T follicular helper cell (primary cell): ENCODE measurements at places on chromosomes 13 and 19.

DNA sequence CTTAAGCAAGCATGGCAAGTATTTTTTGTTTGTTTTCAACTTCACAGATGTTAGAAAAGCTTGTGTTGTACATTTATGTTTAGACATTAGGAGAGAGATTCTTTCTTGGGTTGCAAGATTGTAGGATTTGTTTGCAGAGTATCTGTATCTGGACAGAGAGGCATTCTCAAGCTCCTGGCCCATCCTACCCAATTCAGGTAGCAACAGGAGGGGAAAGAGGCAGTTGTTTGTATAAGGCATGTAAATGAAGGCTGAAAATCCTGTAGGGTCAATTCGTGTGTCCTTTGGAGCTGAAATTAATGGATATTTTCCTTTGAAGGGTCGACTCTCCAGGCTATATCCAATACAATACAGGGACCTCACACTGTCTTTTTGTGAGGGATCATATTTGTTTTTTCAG, 147.3 kb downstream of the KCNRG start:
- no peak for DNase-seq

DNA sequence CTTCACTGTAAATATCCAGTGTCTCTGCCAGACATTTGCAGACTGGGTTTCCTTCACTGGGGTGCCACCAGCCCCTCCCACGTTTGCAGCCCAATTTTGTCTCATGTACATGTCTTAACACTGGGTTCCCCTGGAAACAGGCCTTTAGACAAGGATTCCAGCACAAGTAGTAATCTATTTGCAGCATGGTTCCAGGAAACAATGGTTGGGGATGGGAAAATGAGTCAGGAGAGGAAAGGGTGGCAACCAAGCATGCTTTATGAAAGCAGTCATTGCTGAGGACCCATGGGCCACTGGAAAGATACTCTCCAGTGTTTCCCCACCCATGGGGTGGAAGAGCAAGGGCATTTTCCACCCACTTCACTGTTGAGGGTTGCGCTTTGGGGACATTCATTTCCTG, 53.6 kb upstream of the FARP1 start:
- no peak for DNase-seq

- DNase-seq: no peak
Measured at GRCh38 chr19:39508629-39509028, 6.3 kb upstream of the SELENOV start.

GRCh38 chr19:4583961-4584669, 24.6 kb upstream of the SEMA6B start:
- DNase-seq: no peak

GRCh38 chr19:715347-715746, 6.6 kb downstream of the PALM start:
- no peak for DNase-seq

GRCh38 chr13:48144413-48145035, 49.6 kb upstream of the MED4 start:
- DNase-seq: no peak

DNA sequence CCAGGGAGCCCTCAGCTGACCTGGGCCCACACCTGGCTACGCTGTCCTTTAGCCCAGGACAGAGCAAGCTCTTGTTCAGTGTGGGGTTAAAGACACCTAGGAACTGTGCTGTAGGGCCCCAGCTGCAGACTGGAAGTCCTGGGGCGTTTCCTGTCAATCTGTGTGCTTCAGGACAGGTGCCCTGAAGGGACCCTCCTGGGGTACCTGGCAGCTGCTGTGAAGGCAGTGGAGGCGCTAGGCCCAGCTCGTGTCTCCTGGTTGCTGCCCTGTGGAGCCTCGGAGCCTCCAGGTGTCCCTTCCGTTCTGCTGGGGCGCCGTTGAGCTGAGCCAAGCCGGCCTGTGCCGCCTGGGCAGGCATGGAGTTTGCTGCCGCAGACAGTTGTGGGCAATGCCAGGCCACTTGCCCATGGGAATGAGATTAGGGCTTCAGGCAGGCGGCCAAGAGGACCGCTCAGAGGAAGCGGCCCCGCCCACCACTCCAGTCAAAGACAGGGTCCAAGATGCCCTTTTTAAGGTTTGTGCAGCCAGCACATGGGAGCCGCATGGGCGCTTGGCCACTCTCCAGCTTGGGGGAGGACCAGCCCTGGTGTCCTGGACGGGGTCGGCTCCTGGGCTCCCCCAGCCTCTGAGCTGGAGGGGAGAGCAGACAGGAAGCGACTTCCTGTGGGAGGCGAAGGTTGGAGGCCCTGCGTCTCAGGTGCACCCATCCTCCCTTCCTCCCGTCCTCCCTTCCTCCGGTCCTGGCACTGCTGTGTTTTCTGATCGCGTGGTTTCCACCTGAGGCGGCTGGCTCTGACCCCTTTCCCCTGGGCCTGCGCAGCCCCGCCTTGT, 4.0 kb downstream of the PTBP1 start:
- no peak for DNase-seq

- DNase-seq: no peak
Measured at GRCh38 chr13:104289400-104289799, 1223.2 kb upstream of the SLC10A2 start.

DNA sequence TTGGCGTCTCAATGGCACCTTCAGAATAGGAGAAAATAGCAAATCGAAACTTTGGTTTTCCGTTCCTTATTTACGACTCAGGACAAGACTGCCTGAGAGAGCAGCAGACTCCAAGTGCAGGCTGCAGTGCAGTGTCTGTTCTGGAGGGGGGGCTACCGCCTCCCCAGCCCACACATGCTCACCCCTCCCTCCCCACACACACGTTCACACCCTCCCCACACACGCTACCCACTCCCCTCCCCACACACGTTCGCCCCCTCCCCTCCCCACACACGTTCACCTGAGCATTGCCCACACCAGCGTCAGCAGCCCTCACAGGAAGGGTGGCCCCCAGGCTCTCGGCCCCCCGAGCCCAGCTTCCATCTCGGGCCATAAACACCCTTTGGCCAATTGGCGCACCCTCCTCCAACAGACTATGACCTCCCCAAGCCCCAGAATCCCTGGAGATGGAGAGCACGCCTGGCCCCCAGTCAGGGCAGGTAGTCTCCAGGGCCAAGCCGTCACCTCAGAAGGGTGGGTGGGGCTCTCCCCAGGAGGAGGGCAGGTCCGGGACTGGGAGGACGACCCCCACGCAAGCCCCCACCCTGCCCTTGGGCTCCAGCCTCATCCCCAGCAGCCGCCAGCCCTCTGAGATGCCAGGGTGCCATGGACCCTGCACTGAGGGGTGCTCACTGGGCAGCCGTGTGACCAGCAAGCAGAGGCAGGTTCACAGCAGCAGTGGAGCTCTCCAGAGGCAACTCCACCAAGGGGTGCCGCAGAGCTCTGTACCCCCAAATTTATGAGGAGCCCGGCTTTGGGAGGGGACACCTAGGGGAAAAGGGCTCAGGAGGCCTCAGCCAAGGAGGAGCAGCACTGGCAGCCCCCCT, 27.5 kb downstream of the RASA3 start:
- no peak for DNase-seq

GRCh38 chr19:58037927-58038687, 4.3 kb downstream of the ZSCAN1 start:
- no peak for DNase-seq

GRCh38 chr13:111939666-111940278, 127.2 kb upstream of the SOX1 start:
- no peak for DNase-seq

- DNase-seq: no peak
Measured at GRCh38 chr13:94028234-94028633, 451.2 kb downstream of the DCT start.

- DNase-seq: no peak
Measured at GRCh38 chr19:16581971-16582343, 9.7 kb upstream of the SLC35E1 start.
